ENCODE measurements at places on chromosomes 2 and 18. TPM values are rescaled to one million over a fixed set of nuclear protein-coding genes. Genes with fewer than 3 reads are reported as not detected.

The SCN7A gene
- not detected for total RNA-seq

The HRH4 gene
- 0.22 TPM for total RNA-seq

- DNase-seq = no peak
- H3K27me3 ChIP-seq = no peaks in the 10 kb centered on the region
- H3K27ac ChIP-seq = no peak overlapping the region
- no peak overlapping the region for H3K4me3 ChIP-seq
- no peaks in the 10 kb centered on the region for H3K36me3 ChIP-seq
These were observed 20.7 kb downstream of the TMEM178A start for GRCh38 chr2:39686456-39686855.

- H3K36me3 ChIP-seq = no peaks in the 10 kb centered on the region
- H3K27ac ChIP-seq = no peak overlapping the region
- H3K4me1 ChIP-seq = no peaks in the 10 kb centered on the region
- H3K27me3 ChIP-seq = no peaks in the 10 kb centered on the region
These were observed 136.8 kb downstream of the DLGAP1 start for GRCh38 chr18:4318311-4318710.

The SLC5A7 gene
- not detected for total RNA-seq

DNA sequence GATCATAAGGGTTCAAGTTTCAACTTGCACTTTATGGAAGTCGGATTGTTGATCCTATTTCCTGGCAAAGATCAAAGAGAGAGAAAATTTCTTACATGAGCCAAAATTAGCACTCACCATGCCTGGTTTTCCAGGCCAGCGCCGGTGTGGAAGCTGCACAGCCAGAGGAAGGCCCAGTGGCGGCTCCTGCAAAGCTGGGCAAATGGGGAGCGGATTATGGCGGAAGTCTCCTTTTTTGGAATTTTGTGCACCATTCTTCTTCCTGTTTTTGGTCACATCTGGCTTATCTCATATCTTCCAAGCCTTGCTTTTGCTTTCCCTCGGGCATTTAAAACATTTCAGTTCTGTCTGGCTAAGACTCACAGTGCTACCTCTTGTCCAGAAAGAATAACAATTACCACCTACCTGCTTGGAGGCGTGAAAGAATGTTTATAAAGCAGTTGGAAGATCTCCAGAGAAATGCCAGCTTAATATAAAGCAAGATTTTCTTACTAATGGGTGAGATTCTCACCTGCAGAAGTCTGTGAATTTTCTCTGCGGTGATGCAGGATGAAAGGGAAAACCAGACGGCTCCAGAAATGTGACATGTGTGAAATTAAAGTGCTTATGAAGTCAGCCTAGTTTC lies 94.3 kb downstream of the ASAP2 start:
- H3K27ac ChIP-seq = no peak overlapping the region
- no peaks in the 10 kb centered on the region for H3K36me3 ChIP-seq
- DNase-seq = no peak
- no peak overlapping the region for H3K4me3 ChIP-seq
- no peaks in the 10 kb centered on the region for H3K27me3 ChIP-seq

DNA sequence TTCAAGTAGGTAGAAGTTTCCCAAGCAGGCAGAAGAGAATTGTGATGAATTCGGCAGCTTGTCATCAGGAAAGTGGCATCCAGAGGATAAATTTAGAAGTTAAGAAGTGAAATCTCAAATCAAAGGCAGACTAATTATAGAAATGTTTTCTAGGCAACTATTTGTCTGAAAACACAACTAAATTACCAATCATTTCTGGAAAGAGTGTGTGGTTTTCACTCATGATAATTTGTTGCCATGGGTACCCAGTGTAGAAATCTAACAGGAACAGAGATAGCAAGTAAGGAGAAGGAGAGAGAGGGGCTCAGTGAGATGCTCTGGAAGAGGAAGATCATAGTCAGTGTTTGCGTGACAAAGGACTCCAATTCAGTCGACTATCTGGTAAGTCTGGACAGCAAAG lies 208.1 kb downstream of the NCKAP5 start:
- H3K36me3 ChIP-seq = no peaks in the 10 kb centered on the region
- no peaks in the 10 kb centered on the region for H3K4me1 ChIP-seq
- H3K27me3 ChIP-seq = no peaks in the 10 kb centered on the region
- no peak overlapping the region for H3K4me3 ChIP-seq

The PLEKHM3 gene
- 11.6 TPM for total RNA-seq

DNA sequence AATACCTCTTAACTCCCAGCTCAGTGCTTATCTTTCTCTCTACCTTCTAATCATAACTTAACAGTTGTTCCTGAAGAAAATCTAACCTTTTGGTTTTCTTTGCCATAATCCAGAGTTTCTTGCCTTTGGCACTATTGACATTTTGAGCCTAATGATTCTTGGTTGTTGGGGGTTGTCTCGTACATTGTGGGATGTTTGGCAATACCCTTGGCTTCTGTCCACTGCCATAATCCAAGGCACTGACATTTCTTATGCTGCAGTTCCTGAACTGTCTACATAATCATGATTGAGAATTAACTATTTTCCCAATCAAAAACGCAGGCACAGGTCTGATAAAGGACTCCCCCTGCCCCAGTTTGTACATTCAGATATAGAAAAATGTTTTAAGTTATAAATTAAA lies 203.2 kb upstream of the MEX3C start:
- no peaks in the 10 kb centered on the region for H3K36me3 ChIP-seq
- H3K4me3 ChIP-seq = no peak overlapping the region
- H3K27me3 ChIP-seq = no peaks in the 10 kb centered on the region

DNA sequence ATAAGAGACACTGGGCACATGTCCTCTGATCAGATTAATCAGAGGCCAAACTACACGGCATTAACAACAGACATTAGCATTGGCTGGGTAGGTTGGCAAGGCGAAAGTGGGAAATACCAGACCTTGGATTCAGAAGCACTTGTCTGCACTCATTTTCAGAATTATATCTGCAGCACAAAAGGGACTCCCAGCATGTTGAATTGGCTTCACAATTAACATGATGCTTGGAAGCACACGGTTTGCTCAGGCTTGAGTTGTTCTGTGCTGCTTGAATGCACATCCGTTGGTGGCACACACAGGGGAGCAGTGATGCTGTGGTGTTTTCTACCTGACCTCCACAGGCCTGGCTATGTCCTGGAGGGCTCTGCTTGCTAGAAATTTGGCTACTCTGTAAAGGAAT lies 83.9 kb downstream of the ACTR3 start:
- H3K36me3 ChIP-seq = peaks cover 45% of the 10 kb centered on the region
- H3K27me3 ChIP-seq = no peaks in the 10 kb centered on the region
- no peak overlapping the region for H3K4me3 ChIP-seq
- H3K27ac ChIP-seq = no peak overlapping the region
- DNase-seq = no peak
- H3K4me1 ChIP-seq = peaks cover 5% of the 10 kb centered on the region
